Stimulated activated CD4-positive, alpha-beta T cell treated with anti-CD3 and anti-CD28 coated beads, Interleukin-4, amount 100 ng/mL, for 24 hours (primary cell): ENCODE measurements at places on chromosomes 11 and 22.

- DNase-seq: no peak
Observed at GRCh38 chr22:19772673-19773469, 12.3 kb downstream of the TBX1 start.

- DNase-seq: no peak
Observed at GRCh38 chr11:12050470-12051286, 42.3 kb upstream of the DKK3 start.

DNA sequence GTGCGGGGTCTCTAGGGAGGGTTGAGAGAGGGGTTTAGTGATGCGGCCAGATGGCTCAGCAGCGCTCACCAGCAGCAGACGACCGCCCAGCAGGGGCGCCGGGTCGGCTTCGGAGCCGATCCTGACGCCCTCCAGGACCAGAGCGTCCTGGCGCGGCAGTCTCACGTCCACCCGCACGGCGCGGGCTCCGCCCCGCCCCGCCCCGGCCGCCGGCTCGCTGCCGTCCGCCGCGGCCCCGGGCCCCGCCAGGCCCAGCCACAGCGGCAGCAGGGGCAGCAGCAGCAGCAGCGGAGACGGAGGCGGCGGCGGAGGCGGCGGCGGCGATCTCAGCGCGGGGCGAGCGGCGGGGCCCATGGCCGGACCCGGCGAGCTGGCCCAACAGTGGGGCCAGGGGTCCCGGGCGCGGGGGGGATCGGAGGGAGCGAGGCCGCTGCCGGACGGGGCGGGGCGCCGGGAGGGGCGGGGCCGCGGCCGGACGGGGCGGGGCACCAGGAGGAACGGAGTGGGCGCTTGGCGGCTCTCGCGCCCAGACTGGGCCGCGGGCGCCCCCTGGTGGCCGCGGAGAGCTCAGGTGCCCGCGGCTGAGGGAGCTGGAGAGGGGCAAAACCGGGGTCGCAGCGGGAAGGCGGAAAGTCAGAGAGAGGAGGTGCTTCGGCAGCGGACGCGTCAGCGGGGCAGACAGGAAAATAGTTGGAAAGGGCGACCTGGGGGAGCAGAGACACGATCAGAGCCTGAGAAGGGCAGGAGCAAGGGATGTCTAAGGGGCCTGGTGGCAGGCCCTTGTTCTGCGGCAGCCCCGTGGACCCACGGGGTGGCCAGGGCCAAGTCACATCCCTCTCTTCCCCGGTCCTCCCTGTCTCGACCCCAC is at the start of gene RNF215:
Gene RNF215, minus strand, starts transcription at position 452 of the 868 bp plus-strand sequence. Its CDS starts 98 bp downstream, at position 354.
- peak; percentile 77 for DNase-seq

GRCh38 chr22:44067033-44067432 is 42.9 kb downstream of the PARVB start:
- DNase-seq: no peak

DNA sequence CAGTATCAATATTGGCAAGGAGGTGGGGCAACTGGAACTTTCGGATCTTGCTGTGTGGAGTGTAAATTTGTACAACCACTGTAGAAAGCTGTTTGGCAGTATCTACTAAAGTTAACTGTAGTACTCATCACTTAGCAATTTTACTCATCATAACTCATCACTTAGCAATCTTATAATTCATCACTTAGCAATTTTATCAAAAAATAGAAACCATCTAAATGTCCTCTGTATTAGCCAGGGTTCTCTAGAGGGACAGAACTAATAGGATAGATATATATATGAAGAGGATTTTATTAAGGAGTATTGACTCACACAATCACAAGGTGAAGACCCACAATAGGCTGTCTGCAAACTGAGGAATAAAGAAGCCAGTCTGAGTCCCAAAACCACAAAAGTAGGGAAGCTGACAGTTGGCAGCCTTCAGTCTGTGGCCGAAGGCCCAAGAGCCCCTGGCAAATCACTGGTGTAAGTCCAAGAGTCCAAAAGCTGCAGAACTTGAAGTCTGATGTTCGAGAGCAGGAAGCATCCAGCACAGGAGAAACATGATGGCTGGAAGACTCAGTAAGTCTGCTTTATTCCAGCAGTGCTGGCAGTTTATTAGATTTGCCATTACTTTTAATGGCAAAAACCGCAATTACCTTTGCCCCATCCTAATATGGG is 92.9 kb upstream of the USP47 start:
- no peak for DNase-seq

- peak; percentile 34 for DNase-seq
Observed at GRCh38 chr11:68120273-68121066, 718 bp downstream of the CHKA start.
